Activated naive CD4-positive, alpha-beta T cell treated with anti-CD3 and anti-CD28 coated beads, Interleukin-2, amount 50 U/mL, for 16 hours (primary cell): ENCODE measurements at places on chromosomes 1 and 21.

DNA sequence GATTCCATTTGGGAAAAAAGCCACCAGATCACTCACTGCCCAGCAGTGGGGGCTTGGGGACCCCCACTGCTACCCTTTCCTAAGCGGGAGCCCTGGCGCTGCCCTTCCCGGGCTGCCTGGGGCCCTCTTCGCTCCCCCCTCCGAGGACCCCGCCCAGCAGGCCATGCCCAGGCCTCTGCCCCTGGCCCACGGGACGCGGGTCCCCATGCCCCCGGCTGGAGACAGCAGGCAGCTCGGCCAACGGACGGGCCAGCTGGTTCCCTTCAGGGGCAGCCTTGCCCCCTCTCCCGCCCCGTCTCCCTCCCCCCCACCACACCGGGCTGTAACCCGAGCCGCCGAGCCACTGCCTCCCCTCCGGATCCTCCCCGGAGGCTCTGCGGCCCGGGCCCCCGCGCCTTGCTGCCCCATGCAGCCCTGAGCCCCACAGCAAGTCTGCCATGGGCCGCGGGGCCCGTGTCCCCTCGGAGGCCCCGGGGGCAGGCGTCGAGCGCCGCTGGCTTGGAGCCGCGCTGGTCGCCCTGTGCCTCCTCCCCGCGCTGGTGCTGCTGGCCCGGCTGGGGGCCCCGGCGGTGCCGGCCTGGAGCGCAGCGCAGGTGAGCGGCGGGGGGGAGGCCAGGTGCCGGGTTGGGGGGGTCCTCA lies at the start of gene MMP23B:
Gene MMP23B, plus strand, starts transcription at position 392 of the 639 bp plus-strand sequence. Its CDS starts 46 bp downstream, at position 438.
- DNase-seq: peak; percentile 14

- DNase-seq: no peak
Observed at GRCh38 chr1:222620566-222620965, 2.7 kb downstream of the MIA3 start.

DNA sequence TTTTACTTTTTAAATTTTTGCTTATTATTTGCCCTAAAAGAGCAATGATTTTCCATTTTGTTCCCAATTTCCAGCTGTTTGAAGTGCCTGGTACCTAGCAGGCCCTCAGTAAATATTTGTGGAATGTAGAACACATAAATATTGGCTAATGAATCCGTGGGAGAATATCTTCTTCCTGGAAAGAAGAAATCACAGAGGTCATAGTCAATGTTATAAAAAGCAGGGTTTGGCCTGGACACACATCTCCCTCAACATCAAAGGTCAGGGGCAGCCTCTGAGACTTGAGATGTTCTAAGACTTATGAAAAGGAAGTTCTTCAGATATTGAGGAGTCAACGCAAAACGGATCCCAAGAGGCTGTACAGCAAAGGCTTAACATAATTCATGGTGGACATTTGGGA lies 358.1 kb downstream of the HHAT start:
- no peak for DNase-seq

GRCh38 chr1:3030663-3031381 lies 9.6 kb downstream of the ACTRT2 start:
- DNase-seq: no peak

GRCh38 chr1:91015794-91016550 lies 5.9 kb downstream of the ZNF644 start:
- DNase-seq: no peak

GRCh38 chr1:167630568-167631385 lies 745 bp downstream of the RCSD1 start:
- DNase-seq: peak; percentile 32

DNA sequence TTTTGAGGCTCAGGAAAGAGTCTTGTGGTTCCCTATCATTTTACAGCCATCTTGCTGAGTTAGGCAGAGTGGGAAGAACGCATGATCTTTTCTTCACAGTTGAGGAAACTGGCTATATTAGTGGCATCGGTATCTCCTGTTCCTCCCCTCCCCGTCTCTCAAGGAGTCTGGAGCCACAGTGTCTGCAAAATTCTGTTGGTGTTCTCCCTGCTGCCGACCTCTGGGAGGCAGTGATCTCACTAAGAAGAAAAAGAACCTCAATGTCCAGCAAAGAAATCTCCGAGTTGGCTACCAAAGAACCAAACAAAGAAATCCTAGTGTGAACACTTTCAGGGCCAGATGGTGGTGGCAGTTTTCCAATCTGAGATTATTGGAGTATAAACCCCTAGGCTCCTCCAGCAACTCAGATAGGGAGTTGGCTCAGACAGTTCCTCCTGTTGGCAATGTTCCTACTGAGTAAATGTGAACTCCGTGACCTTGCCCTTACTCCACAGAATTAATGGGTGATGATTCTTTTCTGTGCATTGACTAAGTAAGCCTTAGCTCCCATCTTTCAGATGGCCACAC lies 41.2 kb downstream of the PRAMEF20 start:
- DNase-seq: no peak

DNA sequence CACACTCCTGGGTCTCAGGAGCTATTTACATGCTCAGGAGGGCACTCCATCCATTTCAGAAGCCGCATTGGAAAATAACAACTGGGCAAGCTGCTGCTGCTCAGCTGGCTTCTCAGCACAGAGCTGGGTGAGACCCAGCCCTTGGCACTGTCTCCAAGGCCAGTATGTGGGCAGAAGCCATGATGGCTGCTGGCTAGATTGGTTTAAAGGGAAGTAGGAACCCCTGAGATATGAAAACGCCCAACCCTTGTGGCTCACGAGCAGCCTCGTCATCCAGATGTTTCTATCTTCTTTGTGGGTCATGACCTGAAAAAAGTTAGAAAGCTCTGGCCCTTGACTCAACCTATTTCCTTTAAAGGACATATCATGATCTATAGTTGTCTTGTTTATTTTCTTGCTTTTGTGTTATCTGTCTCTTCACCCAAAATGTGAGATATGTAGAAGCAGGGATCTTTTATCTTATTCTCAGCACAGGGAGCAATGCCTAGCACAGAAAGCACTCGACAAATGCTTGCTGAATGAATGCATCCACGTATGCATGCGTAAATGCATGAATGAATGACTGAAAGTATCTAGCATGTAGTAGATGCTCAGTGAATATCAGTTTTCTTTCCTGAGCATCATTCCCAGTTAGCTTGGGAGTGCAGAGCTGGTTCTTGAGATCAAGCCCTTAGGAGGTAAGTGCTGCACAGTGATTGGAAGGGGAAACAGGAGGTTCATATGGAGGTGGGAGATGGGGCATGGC lies 11.6 kb downstream of the MYBPH start:
- no peak for DNase-seq

GRCh38 chr1:235663628-235664027 lies 14.0 kb upstream of the GNG4 start:
- no peak for DNase-seq

- DNase-seq: no peak
Observed at GRCh38 chr1:72635719-72636118, 353.4 kb upstream of the NEGR1 start.

GRCh38 chr1:180258935-180259334 lies 28.9 kb downstream of the LHX4 start:
- no peak for DNase-seq

- DNase-seq: no peak
Observed at GRCh38 chr1:91406773-91407389, 2.2 kb upstream of the HFM1 start.

DNA sequence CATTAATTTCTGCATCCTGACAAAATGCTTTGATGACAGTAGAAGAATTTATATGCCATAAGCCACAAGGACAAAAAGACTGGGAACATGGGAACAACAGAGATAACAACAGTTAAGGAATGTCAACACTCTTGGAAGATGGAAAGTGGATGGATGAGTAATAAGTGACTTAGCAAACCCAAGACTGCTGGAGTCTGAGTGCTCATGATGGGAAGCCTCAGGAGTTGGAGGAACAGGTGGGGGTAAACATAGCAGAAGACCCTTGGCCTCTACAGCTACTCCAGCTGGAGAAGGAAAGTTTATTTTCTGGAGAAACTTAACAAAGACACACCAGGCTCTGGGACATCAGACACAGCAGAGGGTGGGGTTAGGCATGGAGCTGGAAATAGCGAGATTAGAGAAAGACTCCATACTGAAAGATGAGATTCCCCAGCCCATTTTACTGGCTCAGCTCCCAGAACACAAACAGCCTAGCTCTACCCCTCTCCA lies 13.6 kb downstream of the G0S2 start:
- DNase-seq: no peak

DNA sequence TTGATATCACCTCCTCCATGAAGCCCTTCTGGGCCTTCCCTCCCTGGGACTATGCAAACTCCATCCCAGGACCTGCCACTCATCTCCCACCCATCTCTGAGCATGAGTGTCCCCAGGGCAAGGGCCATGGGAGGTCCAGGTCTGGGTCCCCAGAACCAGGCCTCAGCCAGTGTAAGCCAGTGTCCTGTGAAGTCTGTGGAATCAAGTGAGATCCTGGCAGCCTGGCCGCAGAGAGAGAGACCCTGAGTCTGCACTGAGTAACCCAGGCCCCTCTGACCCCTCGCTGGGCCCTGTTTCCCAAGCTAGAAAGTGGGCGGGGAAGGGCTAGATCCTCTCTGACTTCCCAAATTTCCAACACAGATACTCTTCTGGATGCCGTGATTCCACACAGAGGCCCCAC lies 132.7 kb downstream of the DMRTB1 start:
- no peak for DNase-seq

DNA sequence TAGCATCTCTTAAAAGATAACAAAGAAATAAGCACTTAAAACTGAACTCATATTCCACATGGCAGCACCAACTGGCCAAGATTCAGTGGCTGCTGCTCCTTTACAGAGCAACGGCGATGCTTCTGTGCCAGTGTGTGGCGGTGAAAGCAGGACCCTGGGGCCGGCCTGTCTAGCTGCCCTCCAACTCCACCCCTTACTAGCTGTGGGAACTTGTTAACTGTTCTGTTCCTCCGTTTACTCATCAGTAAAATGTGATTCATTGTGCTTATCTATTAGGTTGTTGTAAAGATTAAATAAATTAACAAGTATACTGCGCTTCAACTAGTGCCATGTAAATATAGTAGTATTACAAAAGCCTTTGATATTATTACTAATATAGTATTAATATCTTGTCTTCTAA lies 133.2 kb downstream of the GDAP2 start:
- DNase-seq: no peak

- DNase-seq: no peak
Observed at GRCh38 chr21:42124081-42124480, 53.0 kb downstream of the UMODL1 start.

- no peak for DNase-seq
Observed at GRCh38 chr1:5896706-5897660, 95.2 kb downstream of the NPHP4 start.

- DNase-seq: no peak
Observed at GRCh38 chr1:97145321-97145956, 423.9 kb downstream of the PTBP2 start.

GRCh38 chr1:11940260-11940921 lies 5.9 kb downstream of the PLOD1 start:
- DNase-seq: no peak

GRCh38 chr1:60903591-60903990 lies 178.8 kb upstream of the NFIA start:
- no peak for DNase-seq

DNA sequence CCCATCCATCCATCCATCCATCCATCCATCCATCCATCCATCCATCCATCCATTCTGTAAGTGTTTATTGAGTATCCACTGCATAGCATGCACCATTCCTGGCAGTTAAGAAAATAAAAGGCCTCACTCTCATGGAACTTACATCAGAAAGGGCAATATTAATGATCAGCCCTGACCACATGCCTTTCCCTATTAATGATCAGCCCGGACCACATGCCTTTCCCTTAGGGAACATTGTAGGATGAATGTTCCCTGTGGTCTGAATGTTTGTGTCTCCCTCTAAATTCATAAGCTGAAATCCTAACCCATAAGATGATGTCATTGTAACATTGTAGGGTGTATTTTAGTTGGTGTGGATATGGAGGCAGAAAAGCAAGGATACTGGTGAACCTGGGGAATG lies 365.8 kb downstream of the KIF26B start:
- DNase-seq: no peak

GRCh38 chr1:172941945-172942344 lies 108.8 kb downstream of the TNFSF18 start:
- DNase-seq: no peak

- DNase-seq: no peak
Observed at GRCh38 chr21:39588884-39589283, 23.9 kb upstream of the B3GALT5 start.

DNA sequence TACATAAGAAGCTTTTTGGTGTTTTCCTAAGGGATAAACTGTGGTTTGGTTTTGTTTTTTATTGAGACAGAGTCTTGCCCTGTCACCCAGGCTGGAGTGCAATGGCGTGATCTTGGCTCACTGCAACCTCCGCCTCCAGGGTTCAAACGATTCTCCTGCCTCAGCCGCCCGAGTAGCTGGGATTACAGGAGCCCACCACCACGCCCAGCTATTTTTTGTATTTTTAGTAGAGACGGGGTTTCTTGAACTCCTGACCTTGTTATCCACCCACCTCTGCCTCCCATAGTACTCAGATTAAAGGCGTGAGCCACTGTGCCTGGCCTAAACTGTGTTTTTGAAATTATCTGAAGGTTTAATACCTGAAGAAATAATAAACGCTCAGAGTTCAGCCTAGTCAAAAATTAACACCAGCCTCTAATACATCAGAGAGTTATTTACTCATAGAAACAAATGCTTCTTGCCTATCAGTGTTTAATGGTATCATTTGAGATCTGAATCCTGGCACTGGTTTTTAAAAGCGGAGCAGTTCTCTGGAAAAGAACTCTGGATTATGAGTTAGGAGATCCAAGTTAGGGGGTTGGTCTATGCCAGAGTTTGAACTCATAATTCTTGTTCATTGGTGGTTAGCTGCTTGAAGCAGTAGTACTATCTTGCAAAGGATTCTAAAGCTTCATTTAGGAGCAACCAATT lies 28.7 kb downstream of the ARID4B start:
- no peak for DNase-seq

GRCh38 chr21:41606706-41607105 lies 98.7 kb upstream of the TMPRSS2 start:
- no peak for DNase-seq

GRCh38 chr21:30818837-30819610 lies 6.0 kb upstream of the KRTAP8-1 start:
- no peak for DNase-seq

DNA sequence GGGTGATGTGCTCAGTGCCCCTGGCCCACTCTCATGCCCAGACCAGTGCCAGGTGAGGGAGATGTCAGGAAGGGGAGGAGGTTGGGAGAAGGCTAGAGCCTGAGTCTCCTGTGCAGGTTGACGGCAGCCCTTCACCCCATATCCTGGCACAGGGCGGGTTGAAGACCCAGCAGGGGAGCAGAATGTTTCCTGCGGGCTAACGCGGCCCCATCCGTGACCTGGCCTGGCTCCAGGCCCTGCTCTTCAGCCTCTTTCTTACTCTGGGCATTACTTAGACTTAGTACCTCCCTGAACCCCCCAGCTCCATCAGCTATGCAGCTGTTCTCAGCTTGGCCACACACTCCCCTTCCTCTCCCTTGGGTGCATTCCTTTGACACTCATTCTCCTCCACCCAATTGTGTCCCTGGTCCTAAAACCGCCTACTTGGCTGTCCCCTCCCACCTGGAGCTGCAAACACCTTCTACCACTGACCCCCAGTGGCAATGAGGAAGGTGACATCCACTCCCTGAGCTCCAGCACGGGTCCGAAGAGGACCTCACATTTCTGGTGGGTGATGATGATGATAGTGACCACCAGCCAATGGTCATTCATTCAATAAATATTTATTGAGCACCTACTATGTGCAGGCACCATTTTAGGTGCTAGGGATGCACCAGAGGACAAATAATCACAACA lies 179.0 kb downstream of the PTPRU start:
- no peak for DNase-seq
